ENCODE measurements at places on chromosomes 7 and 10. TPM values are rescaled to one million over a fixed set of nuclear protein-coding genes. Genes with fewer than 3 reads are reported as not detected.

DNA sequence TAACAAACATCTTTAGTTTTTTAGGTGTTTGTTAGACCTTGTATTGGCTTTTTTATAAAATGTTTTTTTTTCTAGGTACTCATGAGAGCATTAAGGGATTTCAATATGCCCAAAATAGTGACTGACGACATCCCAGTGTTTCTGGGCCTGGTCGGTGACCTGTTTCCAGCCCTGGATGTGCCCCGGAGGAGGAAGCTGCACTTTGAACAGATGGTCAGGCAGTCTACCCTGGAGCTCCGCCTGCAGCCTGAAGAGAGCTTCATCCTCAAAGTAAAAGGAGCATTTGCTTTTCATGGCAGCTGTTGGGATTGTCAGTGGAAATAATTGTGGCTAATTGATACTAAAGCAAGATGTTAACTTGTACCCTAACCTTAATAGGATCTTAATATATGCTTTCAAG, 161.5 kb downstream of the DNAH11 start:
- no peak for DNase-seq

- no peak for DNase-seq
Measured at GRCh38 chr10:124592736-124593430, 131.3 kb downstream of the LHPP start.

DNA sequence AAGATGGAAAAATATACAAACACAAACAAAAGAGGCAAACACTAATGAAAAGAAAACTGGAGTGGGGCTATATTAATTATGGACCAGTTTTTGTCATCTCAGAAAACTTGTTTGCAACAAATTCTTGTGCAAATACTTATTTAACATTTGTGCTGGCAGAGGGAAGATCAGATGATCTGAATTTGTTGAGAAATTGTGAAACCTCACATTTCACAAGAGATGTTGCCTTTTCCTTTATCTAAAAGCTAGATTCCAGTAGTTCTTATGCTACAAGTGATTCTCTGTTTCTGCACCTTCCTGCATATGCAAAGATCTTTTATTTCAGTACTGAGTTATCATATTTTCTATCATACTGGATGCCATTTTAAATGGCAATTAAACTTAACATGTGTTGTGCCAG, 320.7 kb downstream of the SUGCT start:
- DNase-seq = no peak

GRCh38 chr7:88516429-88516828, 209.7 kb upstream of the STEAP4 start:
- DNase-seq = no peak

DNA sequence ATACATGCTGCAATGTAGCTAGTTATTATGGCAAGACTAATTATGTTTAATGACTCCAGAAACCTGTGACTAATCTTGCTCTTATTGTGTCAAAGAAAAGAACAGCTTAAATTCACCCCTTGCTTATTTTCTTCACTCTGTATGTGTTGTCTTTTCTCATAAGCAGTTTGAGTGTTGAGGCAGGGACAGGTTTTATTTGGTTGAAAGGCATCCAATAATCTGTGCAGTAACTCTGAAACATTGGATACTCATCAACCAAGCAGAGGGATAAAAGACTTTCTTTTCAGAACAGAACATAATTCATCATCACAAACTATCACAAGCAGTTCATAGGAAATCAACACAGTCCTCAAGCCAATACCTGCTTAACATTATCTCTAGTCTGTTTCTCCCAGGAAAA, 797.6 kb upstream of the MBL2 start:
- DNase-seq = no peak

- DNase-seq = no peak
Measured at GRCh38 chr7:100122067-100122466, 2.6 kb downstream of the CNPY4 start.

Gene OR9A2
- total RNA-seq = not detected

Gene ADRB1
- not detected for total RNA-seq

Gene SLC18A3
- total RNA-seq = not detected

Gene ADD3
- 93.0 TPM for total RNA-seq

Gene CHST15
- total RNA-seq = 7.9 TPM

Gene GIGYF1
- total RNA-seq = 14.4 TPM

Gene LRRN3
- 1.8 TPM for total RNA-seq

Gene BTBD16
- not detected for total RNA-seq

Gene DYNC1I1
- total RNA-seq = 0.17 TPM

All from fibroblast of lung (primary cell).